Left lobe of liver (tissue), 2 donors: ENCODE measurements at places on chromosomes 2 and 18.

- no peak for DNase-seq
Measured at GRCh38 chr2:38626326-38627035, 23.8 kb upstream of the HNRNPLL start.

- DNase-seq, result no peak
Measured at GRCh38 chr2:171320208-171320621, 113.6 kb downstream of the METTL8 start.

- DNase-seq, result no peak
Measured at GRCh38 chr18:8290435-8290834, 318.8 kb upstream of the RAB12 start.

DNA sequence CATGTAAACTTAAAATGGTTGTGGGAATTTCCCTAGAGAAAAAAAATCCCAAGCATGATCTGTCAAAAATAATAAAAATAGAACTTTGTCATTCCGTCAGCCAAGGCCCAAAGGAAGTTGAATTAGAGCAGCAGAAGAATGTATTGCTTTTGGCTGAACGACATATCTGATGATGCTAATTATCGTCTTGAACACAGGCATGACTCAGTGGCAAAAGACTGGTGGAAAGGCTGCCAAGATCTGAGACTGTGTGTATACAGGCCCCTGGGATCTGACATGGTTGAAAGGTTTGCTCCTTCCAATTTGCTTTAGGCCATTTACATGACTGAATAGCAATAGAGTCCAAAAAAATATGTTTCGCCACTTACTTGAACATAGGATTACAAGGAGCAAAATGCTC, 1057.1 kb upstream of the CRIM1 start:
- DNase-seq, result no peak

DNA sequence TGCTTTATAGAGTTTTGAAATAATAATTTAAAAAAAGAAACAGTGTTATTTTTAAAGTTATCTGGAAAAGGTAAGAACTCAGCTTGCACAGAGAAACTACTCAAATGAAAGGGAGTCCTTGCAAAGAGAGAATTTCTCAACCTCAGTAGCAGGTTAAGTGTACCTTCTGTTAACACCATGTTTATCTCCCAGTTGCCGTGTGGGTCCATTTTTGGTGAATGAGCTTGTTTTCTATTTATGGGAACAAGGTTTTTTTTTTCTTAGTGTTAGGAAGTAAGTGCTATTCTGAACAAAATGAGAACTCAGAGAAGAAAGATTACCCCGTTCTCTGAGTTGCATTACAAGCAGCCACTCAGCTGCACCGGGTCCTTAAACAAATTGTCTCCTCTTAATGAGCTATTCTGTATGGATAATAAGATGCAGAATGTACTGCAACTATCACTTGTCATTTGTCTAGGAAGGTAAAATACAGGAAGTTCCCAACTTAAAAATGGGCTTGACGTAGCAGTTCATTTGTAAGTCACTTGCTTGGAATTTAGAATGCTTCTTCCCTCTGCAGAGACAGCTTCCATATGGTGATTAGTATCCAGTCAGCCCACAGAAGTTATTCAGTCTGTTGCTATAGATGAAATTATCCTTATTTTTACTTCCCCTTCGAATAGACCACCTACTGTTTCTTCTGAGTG, 74.9 kb downstream of the LTBP1 start:
- no peak for DNase-seq

- no peak for DNase-seq
Measured at GRCh38 chr18:59536166-59536565, 161.1 kb downstream of the CCBE1 start.

DNA sequence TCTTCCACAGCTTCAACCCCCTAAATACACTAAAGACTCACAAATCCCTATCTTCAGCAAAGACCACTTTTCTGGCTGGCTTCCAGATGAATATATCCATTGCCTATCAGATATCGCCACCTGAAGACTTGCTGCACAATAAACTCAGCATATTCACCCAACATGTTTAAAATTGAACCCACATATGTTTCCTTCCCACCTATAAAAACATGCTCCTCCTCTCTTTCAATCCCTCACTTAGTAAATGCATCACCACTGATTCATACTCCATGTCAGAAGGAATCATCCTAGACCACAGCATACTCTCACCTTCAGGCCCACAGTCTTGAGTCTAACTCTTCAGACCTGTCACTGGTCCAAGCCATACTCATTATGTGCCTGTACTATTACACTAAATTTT, 5.3 kb downstream of the SPC25 start:
- no peak for DNase-seq

- no peak for DNase-seq
Measured at GRCh38 chr2:232286001-232286868, 92.3 kb upstream of the ALPP start.

GRCh38 chr2:231130336-231131056, 5.7 kb upstream of the HTR2B start:
- DNase-seq, result no peak

GRCh38 chr2:60311524-60311923, 241.9 kb downstream of the BCL11A start:
- DNase-seq, result no peak

GRCh38 chr2:16933355-16933754, 267.7 kb upstream of the CYRIA start:
- DNase-seq, result no peak

- DNase-seq, result no peak
Measured at GRCh38 chr2:233542507-233542906, 24.1 kb downstream of the USP40 start.

GRCh38 chr2:175168564-175168945, 552 bp upstream of the ATF2 start:
- no peak for DNase-seq

DNA sequence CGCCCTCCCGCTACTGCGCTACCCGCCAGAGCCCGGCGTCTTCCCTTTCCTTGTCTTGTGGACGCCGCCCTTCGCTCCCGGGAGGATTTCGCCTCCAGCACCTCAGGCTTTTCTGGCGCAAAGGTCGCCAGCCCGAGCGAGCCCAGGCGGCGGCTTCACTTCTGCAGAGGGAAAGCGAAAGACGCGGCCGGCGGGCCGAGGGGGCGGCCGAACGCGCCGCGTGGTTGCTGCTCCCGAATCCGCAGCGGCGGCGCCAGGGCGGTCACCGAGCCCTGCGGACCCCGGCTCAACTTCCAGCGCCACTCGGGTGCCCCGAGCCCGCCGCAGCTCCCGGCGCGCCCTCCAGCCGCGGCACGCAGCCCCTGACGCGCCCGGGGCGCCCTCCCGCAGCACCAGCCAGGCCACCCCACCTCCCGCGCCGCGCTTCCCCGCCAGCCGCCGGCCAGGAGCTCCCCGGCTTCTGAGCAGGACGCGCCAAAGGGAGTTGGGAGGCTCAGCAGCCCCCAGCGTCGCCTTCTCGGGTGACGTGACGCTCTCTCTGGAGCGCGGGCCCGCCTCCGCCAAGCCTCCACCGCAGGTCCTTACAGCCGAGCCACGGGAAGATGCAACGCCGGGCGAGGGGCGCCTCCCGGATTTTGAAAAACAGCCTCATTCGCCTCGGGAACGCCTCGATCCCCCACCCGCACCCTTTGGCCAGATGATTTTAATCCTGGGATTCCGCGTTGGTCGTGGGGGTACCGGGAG, 84.9 kb upstream of the EPB41L3 start:
- DNase-seq, result peak; percentile 46

DNA sequence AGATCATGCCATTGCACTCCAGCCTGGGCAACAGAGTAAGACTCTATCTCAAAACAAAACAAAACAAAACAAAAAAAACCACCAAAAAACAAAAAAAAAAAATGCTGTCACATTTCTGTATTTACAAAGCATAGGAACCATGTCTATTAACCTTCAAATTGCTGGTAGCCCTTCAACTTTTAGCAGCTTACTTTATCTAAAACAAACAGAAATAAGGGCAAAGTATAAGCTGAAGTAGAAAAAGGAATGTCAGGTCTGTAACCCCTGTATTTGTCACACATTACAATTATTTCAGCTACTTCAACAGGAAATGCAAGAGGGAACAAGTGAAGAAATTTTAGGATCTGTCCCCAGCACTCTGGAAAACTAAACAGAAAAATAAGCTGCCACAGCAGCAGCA, 25.4 kb downstream of the TYMS start:
- DNase-seq, result no peak

- no peak for DNase-seq
Measured at GRCh38 chr2:63078852-63079606, 28.4 kb downstream of the OTX1 start.

- DNase-seq, result no peak
Measured at GRCh38 chr2:20582600-20583221, 68.2 kb downstream of the HS1BP3 start.

DNA sequence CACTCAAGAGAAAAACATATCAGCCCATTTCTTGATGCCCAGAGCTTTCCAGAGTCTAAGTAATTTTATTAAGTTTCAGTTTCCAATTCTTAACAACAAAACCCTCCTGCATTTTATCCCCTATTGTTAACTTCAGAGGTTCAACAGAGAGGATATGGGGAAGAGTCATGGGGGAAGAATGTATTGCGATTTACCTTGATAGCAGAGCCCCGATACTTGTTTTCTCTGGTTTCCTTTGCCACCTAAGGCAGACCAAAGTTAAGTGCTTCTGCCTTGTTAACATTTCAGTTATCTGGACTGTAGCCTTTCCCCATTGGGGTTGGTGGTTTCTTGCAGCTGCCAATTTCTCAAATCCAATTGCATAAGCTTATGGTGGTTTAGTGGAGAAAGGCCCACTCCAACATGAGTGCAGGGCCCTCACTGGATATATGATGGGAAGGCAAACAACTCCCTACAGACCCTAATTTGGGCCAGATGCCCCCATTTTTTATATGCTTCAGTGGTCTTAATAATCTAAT, 82.0 kb upstream of the ITGB6 start:
- no peak for DNase-seq

GRCh38 chr2:31241625-31242270, 7.8 kb downstream of the EHD3 start:
- no peak for DNase-seq

DNA sequence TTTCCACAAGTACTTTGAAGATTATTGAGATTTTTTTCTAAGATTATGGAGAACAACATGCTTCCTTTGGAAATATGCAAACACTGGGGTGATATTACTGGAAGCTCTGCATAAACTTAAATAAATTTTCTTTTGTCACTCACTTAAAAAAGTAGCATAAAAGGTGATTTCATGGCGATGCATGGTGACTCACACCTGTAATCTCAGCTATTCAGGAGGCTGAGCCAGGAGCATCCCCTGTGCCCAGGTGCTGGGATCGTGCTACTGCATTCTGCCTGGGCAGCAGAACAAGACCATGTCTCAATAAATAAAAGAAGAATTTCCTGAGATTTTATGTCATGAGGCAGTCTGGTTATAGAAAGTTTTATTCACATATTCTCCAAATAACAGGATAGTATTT, 679.1 kb upstream of the CDH2 start:
- DNase-seq, result no peak

DNA sequence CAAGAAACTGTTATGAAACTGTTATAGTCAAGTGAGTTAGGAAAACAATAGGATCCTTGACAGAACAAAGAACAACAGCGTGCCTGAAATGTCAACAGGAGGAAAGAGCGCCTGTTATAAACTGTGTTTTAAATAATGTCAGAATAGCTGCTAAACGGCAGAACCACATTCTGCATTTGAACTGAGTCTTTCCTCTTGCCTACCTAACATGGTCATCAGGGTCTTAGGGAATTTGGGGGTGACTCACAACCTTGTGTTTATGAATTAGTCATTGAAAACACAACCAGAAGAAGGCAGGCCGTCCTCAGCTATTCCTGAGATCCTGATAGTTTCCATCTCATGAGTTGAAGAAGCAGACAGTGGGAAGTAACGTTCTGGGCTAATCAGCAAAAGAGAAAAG, 222.0 kb upstream of the FN1 start:
- no peak for DNase-seq
